Panc1 (cell line): ENCODE measurements at places on chromosomes 11 and 22.

DNA sequence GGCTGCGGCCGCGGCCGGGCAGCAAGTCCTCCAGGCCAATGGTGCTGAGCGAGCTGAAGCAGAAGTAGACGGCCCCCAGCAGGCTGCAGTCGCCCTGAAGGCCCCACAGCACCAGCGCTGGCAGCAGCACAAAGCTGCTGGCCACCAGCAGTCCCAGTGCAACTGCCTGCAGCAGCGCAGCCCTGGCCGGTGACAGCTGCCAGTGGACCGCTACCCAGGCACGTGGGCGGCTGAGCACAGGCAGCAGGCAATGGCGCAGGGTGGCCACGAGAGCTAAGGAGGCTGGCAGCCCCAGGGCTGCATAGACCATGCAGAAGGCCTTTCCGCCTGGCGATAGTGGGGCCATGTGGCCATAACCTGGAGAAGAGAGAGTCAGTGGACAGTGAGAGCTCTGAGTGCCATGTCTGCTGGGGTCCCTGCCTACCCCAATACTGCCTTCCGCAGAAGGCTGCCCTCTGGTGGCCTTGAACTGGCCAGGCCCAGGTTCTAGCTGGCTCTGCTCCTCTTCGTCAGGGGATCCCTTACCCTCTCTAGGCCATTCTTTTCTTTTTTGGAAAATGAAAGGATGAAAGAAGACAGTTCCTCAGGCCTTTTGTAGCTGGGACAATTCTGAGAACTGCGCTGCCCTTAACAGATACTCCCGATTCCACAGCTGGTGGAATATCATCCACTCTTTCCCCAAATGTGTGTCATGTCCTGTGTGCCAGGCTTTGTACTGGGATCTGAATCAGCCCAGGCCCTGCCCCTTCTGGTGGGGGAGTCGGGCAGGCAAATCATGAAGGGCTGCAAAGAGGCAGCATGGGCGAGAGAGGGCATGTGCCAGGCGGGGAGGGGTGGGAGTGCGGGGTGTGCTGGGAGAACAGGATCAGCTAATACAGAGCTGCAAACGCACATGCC lies 1.8 kb downstream of the KCNK7 start:
- DNase-seq = no peak

DNA sequence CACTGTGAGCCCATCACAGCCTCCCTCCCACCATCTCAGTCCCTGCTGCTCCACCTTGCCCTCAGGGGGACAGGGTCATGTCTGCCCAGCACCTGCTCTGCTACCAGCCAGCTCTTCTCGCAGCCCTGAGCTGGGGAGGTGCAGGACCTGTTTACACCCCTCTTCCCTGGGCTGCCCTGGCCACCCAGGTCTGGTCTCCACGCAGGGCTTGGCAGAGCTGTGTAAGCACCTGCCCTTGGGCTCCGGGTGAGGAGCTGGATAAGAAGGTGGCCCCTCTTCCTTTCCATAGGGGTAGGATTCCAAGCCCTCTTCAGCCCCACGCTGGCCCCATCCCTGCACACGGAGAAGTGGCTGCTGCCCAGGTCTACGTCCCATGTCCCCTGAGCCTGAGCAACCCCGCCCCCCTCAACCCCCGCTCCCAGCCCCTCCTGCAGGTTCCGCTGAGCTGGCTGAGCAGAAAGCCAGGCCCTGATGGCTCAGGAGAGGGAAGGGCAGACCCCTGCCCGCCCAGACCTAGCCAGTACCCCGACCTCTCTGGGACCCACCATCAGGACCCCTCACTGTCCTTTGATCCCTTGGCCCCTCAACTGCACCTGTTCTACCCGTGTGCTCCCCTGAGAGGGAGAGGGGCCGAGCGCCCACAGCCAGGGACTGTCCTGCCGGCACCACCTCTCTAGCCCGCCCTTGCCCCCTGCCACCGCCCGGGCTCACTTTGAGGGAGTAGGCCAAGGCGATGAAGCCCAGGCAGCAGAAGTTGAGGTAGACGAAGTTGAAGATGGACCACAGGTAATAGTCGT lies 3.2 kb downstream of the IFITM10 start:
- no peak for DNase-seq

GRCh38 chr22:46794067-46794466 lies 31.6 kb downstream of the TBC1D22A start:
- DNase-seq = no peak

- no peak for DNase-seq
These were observed 1.5 kb downstream of the RAB30 start for GRCh38 chr11:83070044-83070701.

DNA sequence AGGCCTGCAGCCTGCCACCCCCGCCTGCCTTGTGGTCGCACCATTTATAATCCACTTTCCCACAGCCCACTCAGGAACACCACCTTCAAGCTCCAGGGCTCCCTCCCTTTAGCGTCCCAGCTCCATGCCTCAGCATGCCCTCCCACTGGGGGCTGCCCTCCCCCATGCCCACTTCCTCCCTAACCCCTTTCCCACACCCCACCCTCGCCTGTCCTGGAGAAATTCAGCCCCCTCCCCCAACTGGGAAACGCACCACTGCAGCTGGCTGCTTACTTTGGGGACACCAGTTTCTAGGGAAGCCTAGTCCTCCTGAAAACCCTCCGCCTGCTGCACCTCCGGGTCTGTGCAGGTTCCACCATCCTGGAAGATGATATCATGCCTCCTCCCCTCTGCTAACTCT lies 3.4 kb upstream of the YPEL1 start:
- DNase-seq = no peak

DNA sequence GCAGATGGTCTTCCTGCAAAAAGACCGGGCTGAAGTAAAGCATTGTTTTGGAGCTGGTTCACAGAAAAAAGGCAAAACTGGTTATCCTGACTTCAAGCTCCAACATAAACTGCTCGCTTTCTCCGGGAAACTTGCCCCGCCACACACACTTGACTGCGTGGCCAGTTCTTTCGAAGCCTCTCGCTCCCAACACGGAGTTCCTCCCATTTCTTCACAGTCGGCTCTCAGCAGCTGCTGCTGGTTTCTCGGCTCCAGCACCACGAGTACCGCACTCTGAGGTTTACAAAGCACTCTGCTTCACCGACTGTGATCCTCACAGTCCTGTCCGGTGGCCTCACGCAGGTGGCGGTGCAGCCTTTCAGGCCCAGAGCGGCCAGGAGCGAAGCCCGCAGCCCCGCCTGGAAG lies 264 bp downstream of the CHEK1 start:
- no peak for DNase-seq

DNA sequence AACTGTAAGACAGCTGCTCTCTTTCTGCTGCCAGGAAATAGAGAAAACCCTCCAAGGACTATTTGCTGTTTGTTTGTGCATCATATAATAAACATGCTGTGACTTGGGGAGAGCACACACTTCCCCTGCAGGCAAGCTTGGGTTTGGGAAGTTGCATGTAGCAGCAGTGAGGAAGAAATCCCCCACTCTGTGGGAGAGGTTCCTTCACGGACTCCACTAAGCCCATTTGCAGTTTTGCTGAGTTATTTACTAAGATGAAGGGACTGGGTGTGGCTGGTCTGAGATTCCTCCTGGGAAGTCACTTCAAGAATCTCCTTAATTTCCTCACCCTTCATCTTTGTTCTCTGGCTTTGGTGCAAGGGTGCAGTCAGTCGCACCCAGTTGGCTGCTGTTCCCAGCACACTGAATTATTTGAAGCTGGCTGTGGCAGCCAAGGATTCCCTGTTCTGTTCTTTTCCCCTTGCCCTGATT lies 104.9 kb downstream of the ARFGAP2 start:
- DNase-seq = no peak

DNA sequence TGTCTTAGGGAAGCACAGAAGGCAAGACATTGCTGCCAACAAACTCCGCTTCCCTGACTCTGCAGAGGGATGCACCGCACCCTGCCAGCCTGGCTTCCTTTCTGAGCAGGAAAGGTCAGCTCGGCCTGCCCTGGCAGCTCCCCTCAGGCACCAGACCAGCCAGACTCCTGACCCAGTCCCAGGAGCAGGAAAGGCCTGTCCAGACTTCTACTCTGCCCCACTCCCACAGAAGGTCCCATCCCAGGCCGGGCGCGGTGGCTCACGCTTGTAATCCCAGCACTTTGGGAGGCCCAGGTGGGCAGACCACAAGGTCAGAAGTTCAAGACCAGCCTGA lies 17.7 kb downstream of the ARRB1 start:
- no peak for DNase-seq
